Stimulated activated CD8-positive, alpha-beta memory T cell treated with anti-CD3 and anti-CD28 coated beads, Interleukin-4, amount 100 ng/mL, for 1 hour (primary cell): ENCODE measurements at places on chromosomes 12 and 14.
A peak's percentile ranks its signal among the peaks of the same experiment; 100 is the strongest.

DNA sequence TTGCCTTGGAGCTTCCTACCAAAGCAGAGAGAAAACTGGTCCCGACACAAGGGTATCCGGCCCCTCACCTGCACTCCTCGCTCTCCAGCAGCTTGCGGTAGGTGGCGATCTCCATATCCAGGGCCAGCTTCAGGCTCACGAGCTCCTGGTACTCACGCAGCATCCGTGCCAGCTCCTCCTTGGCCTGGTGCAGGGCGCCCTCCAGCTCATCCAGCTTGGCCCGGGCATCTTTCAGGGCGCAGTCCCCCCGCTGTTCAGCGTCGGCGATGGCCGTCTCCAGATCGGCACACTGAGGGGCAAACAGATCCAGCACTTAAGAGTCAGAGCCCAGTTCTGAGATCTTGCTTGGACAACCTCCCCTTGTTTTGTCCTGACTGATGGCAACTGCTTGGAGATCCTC is 13.7 kb downstream of the KRT72 start:
- no peak for DNase-seq

DNA sequence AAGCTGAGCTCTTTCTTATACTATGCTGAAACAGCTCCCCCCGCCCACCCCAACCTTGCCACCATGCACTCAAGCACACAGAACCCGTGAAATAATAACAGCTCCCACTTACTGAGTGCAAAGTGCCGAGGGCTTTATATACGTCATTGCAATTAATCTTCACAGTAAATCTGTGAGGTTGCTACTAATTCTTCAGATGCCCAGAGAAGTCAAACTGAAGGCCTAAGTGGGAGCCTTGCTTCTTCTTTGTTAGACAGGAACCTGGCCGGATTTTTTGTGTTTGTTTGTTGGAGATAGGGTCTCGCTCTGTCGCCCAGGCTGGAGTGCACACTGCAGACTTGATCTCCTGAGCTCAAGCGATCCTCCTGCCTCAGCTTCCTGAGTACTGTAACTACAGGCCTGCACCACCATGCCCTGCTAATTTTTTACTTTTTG is 34.0 kb downstream of the VCPKMT start:
- DNase-seq: no peak

GRCh38 chr14:26394150-26394810 is 203.6 kb downstream of the NOVA1 start:
- DNase-seq: no peak

DNA sequence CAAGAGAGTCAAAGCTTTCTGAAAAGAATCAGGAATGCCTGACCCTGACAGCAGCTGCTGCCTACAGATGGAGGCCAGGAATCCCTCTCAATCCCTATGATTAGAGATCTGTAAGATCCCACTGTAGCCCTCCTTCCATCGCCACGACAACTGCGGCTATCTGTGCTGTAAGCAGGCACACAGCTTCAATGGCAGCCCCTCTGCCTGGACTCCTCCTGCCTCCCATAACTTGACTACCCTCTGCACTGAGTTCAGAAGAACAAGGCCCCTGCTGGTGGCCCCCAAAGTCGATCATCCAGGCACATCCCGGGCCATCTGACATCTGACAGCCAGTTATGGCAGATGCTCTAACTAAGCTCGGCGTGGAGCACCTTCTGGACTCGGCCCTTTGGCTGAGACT is 2.9 kb downstream of the CLMN start:
- no peak for DNase-seq

DNA sequence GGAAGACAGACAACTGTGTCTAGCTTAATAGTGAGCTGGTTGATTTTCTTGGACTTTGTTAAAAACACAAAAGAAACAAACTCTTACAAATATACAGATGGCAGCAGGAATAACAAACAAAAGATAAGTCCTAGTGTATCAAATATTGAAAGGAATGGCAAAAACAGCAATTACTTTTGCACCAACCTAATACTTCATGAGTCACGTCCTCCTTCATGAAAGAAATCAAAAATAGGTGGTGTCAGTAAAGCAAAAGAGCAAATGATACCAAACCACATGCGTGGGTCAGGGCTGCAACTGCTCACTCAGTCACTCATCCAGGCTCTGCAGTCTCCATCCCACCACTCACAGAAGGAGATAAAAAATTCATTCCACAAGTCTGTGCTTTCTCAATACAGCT is 11.8 kb downstream of the ATG14 start:
- DNase-seq: no peak

- no peak for DNase-seq
Observed at GRCh38 chr14:22487941-22488340, 101.1 kb downstream of the DAD1 start.

DNA sequence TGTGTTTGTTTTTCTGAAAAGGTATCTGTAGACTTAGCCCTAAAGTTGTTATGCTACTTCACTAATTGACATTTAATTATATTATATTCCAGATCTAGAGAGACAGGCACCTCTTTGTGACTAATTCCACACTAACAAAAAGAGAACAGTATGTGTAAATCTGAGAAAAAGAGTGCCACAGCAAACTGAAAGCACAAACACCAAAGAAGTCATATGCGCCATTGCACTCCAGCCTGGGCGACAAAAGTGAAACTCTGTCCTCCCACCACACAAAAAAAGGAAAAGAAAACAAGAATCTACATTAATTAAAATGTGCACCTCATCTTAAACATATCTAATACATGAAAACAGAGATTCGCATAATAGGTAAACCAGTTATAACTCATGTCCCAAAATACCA is 4.4 kb upstream of the CSRNP2 start:
- no peak for DNase-seq

DNA sequence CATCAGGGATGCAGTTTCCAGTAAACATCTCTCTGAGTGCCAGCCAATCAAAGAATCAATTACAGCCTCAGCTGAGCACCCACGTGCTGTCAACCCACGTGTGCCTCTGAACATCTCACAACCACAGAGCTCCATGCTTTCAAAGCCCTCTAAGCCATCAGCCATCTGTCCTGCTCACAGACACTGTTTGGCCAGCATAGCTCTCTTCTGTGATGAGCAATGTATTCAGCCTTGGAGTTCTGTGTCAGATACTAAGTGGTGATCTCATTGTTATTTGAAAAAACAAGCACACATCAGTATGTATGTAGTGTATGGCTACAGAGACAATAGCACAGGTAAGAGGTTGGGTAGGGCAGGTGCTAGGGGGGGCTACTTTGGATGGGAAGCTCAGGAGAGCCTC is 94.3 kb downstream of the RGS6 start:
- no peak for DNase-seq

DNA sequence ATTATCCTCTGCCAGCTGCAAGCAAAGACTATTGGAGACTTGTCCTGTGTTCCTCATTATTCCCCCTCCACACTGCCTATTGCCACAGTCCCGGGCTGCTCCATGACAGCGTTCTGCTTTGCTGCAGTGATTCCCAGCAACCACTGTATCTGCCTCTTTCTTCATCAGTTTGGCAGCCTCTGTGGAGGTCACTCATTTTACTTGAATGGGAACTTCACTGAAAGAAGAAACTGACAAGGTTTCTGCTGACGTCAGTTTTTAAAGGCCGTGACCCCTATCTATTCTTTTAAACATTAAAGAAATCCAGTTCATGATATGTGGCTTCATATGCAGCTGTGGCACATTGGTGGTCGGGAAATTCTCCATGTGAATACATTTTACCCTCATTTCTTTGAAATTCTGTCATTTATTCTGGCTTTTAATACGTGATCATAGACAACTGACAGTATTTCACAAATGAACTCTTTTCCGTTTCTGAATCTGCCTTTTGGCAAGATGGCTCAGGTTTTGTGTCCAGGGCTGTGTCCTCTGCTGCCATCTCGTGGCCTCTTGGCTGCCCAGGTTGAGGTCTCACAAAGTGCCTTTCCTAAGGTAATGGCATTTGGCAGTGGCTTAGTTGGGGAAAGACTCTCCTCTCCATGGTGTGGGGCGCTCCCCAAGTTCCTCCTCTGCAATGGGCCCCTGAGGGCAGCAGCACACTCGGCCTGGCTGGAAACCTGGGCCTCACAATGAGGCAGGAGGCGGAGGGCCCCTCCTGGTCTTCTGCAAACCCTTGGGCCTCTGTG is 5.8 kb downstream of the TMEM253 start:
- DNase-seq: peak; percentile 56

DNA sequence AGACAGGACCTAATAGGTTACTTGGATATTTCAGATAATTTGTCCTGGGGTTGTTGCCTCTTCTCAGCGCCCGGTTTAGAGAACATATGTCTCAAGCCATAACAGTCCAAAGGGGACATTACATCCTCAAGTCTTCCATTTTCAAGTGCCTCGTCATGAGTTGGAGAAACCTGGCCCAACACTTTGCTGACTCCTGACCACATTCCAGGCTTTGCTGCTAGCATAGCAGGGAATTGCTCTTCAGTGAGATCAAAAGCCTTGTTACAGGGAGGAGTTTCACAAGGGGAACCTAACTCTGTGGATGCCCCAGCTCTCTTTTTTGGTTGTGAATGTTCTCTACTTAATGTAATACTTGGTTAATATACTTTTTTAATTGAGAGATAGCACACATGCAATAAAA is 8.2 kb upstream of the MMP19 start:
- DNase-seq: no peak

DNA sequence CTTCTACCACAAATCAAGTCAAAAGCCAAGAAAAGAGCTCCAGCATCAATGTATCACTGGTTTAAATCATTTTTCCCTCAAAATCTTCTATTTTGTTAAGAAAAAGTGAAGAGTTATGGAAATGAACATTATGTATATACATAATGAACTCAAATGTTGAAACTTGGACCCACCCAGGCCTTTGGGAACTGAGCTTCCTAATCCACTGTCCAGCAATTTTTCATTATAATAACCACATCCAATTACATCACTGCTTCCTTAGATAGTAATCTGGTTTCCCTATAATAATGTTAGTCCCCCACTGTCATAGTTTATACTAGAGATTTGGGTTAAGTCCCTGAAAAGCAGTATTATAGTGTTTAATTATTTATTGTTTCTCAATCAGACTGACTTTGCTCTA is 170.9 kb downstream of the PIK3C2G start:
- no peak for DNase-seq

- DNase-seq: no peak
Observed at GRCh38 chr14:37787879-37788494, 192.6 kb downstream of the TTC6 start.

- DNase-seq: no peak
Observed at GRCh38 chr12:19186722-19187661, 57.5 kb downstream of the PLEKHA5 start.

GRCh38 chr12:131276501-131277185 is 322.9 kb downstream of the ADGRD1 start:
- no peak for DNase-seq

DNA sequence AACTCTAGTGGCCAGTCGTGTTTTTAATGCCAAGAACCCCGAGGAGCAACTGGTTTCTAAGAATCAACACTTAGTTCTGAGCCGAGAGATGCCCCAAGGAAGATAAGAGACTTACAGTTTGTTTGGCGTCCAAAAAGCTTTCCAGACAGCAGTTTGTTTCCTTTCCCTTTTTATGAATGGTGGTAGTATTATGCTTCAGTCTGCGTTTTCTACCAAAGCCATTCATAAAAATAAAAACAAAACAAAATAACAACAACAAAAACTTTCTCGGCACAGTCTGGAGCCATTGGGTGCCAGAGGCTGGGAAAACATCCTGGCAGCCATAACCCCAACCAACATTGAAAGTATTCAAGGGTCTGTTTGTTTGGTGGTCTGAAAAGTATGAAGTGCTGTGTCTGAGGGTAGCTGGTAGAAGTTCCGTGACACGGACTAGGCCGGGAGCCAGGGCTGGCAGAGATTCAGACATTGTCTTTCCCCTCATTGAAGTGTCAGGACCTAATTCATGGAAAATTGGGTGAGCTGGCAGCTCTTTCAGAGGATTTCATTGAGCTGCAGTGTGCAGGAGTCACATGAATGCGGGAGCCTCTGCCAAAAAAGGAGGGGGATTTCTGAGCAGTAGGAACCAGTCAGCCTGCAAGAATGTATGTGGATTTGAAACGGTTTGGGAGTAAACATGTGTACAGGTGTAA is 124.2 kb downstream of the HMGA2 start:
- no peak for DNase-seq

- DNase-seq: peak; percentile 70
Observed at GRCh38 chr12:48936379-48936979, 11.2 kb upstream of the FKBP11 start.

- no peak for DNase-seq
Observed at GRCh38 chr12:53987787-53988230, 2.9 kb downstream of the HOXC10 start.

GRCh38 chr12:13961971-13962370 is 19.4 kb downstream of the GRIN2B start:
- no peak for DNase-seq

DNA sequence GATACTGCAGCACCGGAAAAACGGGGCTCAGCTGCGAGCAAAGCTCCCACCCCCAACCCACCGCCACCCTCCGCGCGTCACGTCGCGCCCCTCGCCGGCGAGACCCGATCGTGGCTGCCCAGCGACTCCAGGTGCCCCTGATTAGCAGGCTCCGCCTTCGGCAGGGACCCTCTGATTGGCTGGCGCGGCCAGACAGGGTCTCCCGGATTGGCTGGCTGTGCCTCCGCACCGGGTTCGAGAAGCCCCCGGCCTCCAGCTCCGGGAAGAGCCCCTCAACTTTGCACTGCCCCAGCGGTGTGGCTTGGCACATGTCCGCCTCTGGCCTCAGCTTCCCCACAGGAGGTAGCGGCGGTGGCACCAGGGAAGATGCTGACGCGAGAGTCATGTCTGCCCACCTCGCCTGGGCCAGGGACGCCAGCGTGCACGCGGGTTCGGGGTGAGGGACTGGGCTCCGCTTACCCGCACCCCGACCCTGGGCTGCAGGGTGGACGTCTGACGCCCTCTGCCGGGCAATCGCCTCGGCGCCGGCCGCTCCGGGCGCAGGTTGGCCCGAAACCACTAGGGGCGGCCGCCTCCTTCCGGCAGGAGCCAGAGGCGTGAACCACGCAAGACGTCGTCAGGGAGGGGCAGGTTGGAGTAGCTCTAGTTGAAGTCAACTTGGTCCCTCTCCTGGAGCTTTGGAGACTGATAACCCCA is 498 bp upstream of the RHOF start:
- peak; percentile 89 for DNase-seq

- DNase-seq: peak; percentile 56
Observed at GRCh38 chr12:67648521-67649260, at the start of gene DYRK2. Gene DYRK2 (plus strand): TSS chr12:67648745. CDS start chr12:67649134, 389 bp downstream.

- no peak for DNase-seq
Observed at GRCh38 chr12:72836194-72836593, 564.0 kb downstream of the TRHDE start.

DNA sequence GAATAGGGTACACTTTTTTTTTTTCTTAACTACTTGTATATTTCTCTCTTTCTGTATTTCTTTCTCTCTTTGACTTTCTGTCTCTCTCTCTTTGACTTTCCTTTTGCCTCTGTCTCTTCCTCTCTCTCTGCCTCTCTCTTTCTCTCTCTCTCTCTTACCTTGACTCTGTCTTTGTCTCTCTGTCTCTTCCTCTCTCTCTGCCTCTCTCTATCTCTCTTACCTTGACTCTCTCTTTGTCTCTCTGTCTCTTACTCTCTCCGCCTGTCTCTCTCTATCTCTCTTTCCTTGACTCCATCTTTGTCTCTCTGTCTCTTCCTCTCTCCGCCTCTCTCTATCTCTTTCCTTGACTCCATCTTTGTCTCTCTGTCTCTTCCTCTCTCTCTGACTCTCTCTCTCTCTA is 62.4 kb upstream of the PRMT8 start:
- DNase-seq: no peak
